D341Med (cell line): ENCODE measurements at places on chromosomes 4 and X.

DNA sequence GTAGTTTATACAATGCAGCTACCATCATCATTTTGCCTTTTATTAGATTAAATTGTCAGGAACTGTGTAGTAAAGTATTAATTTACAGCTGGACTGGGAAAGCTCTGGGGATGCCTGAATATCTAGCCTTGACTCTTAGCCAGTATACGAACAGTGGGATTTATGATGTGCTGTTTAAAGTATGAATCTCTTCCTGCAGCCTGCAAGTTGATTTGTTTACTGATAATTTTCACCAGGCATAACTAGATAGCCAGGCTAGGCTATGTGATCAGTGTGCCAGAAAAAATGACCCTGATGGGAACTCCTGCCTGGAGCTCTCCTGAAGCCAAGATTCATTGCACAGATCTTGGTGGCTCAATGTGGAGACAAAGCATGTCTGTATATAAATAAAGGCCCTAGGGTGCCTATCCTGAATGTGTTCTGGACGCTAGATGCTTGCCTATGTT, 119.2 kb downstream of the SCLT1 start:
- DNase-seq, result no peak

GRCh38 chr4:12538162-12538561, 946.0 kb downstream of the RAB28 start:
- DNase-seq, result no peak

- DNase-seq, result no peak
Observed at GRCh38 chrX:54089191-54089590, 44.9 kb upstream of the PHF8 start.

- DNase-seq, result no peak
Observed at GRCh38 chr4:90799895-90800294, 672.7 kb downstream of the CCSER1 start.

DNA sequence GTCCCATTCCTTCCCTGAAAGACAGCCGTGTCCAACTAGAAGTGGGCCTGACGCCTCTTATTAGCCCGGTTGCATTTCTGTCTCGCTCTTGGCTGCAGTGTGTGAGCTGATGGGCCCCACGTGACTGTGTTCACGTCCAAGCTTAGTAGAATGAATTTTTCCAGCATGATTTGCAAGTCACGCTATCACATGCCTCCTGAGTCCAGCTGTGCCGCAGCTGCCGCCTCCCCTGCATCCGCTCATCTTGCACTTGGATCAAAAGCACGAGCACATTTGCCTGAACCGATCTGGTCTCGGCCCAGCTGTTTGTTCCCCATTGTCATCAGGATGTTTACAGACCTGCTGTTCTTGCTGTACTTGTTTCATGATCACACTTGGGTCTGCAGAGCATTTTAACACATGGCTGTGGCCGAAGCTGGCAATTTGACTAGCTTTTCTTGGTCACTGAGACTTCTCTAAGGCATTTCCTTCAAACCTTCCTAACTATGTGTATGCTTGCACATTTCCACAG, 126.5 kb downstream of the KIT start:
- no peak for DNase-seq
